ENCODE measurements at places on chromosomes 3 and 15. TPM values are rescaled to one million over a fixed set of nuclear protein-coding genes. Genes with fewer than 3 reads are reported as not detected.

Gene CHCHD4
- total RNA-seq: 16.5 TPM

Gene LINGO1
- not detected for total RNA-seq

DNA sequence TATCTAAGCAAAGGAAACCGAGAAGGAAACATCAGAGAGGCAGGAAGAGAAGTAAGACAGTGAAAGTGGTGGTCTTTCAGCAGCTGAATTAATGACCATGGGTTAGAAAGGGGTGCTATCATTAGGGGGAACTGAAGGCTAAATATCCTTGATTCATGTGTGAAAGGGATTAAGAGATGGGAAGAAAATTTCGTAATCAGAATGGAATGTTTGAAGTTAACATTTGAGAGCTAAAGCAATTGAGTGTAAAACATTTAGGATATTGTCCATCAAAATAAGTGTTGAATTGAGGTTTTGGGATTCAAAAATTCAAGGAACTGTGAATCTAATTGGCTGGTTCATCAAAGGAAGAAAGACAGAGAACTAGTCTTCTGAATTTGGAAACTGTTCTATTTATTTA, 4.1 kb upstream of the ECT2 start:
- DNase-seq: no peak

Gene MST1
- 4.3 TPM for total RNA-seq

GRCh38 chr15:29825227-29825626, 3.0 kb upstream of the TJP1 start:
- DNase-seq: no peak

DNA sequence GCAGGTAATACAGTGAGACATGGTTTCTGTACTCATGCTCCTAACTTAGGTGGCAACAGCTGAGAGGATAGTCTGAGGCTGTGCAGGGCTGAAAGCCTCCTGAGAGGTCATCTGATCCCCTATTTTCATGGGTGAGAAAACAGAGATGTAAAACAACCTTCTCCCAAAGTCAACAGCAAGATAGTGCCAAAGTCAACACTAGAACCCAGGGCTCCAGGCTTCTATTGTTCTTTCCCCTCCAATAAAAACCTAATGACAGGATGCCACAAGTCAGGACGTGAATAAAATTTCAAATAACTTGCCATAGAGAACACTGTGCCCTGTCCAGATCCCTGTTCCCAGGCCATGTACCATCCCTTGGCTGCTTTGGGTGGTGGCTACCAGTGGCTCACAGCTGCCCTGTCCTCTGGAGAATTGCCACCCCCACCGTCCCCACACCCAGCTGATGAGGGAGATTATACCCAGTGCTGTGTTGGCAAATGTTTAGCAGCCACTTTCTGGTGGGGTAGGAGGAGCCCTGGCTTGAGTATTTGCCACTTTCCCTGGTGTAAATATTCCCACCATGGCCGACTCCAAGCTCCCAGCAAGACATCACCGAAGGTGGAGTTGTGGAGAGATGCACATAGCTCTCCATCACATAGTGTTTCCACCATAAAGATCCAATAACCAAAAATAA, 54.8 kb downstream of the SRGAP3 start:
- DNase-seq: no peak

Gene PEX11A
- total RNA-seq: 3.5 TPM

- no peak for DNase-seq
Measured at GRCh38 chr15:63605816-63606215, 8.6 kb downstream of the FBXL22 start.

Gene GALNT15
- not detected for total RNA-seq

DNA sequence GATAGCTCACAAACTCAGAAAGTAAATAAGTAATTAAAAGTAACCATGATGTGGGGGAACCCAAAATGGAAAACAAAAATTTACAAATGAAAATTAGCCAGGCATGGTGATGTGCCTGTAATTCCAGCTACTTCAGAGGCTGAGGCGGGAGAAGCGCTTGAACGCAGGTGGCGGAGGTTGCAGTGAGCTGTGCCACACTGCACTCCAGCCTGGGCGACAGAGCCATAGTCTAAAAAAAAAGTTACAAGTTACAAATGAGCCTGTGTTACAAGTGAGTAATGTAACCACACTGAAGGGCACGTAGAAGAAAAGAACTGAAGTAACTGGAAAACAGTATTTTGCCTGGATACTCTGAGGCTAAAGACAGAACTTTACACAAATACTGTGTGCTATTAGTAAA, 11.3 kb downstream of the EXOSC7 start:
- no peak for DNase-seq

- no peak for DNase-seq
Measured at GRCh38 chr3:71476950-71477349, 106.6 kb downstream of the FOXP1 start.

- no peak for DNase-seq
Measured at GRCh38 chr3:50396502-50396901, 37.2 kb upstream of the TMEM115 start.

DNA sequence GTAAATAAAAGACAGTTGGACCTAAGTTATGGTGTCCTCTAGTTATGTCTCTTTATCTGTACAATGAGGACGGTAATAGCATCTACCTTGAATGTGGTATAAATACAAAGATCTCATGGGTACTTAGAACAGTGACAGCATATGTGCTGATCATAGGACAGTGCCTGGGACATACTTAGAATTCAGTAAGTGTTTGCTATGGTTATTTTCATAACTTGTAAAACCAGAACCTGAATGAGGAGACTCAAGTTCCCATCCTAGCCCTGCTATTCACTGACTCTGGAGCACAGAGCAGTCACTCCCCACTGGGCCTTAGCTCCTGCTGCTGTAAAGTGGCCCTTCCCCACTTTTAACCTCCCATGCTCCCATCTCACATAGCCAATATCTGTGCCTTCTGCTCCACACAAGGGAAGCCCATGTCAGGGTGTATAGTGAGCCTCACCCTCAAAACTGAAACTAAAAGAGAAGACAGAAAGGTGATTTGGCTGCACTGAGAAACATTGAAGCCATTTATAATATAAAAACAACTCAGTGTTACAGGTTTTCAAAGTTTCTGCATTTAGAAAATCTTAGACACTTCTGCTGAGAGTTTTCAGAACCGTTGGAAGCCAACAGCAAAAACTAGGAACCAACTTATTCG, 225.4 kb upstream of the UBE2E2 start:
- DNase-seq: no peak

DNA sequence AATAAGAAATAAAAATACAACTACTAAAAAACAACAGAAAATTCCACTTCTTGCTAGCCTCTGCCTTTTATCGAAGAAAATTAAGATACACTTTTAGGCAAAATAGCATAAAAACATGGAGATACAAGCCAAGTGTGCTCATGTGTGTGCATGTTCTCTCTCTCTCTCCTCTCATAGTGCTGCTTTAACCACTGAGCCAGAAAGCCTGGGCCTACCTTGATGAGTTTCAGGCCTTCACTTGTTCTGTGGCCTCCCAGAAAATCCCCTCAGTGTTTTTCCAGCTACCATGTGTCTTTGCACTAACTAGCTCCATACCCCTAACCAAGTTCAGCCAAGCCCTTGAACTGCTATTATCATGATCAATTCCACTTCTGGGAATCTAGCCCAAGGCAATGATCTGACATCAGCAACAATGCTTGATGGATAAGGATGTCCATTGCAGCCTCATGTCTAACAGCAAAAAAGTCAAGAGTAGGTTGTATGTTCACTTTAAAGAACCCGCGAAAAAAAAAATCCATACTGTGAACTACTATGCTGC, 18.1 kb downstream of the CYP11A1 start:
- DNase-seq: no peak

Gene ZNF502
- total RNA-seq: 2.2 TPM

- no peak for DNase-seq
Measured at GRCh38 chr3:28994161-28994905, 286.5 kb upstream of the RBMS3 start.

GRCh38 chr15:34493001-34493400, 55.4 kb upstream of the GOLGA8A start:
- no peak for DNase-seq

DNA sequence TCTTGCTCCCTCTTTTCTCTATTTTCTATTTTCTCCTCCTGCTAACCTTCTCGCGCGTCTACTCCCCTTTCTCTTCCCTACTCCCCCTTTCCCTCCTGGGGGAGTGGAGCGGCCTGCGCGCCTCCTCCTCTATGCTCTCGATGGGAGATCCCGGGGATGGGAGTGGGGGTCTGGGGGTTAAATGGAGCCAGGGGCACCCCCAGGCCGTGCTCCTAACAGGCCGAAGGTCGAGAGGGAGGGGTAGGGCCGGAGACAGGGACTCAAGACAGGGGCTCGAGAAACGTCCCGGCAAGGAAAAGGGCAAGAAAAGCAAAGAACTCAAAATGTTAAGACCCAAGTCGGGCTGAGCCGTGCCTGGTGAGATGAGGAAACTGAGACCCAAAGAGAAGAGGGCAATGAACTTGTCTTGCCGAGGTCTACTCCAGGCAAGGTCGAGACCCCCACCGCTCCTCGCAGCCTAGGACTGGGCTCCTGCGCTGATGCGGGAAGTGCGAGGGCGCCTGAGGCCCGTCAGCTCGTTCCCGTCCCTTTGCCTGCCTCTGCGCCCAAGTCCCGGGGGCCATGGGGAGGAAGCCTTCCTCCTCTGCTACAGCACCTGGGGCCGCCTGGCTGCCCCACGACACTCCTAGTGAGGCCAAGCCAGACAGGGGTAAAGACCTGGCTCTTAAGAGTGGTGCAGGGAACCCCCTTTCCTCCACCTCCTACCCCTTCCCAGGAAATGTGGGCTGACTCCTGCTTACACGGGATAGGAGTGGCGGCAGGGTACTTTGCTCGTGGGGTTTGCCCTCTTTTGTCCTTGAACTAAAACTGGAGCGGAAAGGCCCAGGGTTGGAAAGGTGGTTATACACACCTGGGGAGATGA, 770 bp upstream of the MEGF11 start:
- no peak for DNase-seq

Gene KIF7
- 6.1 TPM for total RNA-seq

Gene CAMP
- not detected for total RNA-seq

GRCh38 chr15:64901914-64902313, 9.8 kb upstream of the ANKDD1A start:
- no peak for DNase-seq

Gene CCDC13
- 0.65 TPM for total RNA-seq

Gene RAMAC
- total RNA-seq: 35.8 TPM

Gene SLCO2A1
- total RNA-seq: 0.75 TPM

Gene SMAD6
- total RNA-seq: 10.8 TPM

Gene ZKSCAN7
- total RNA-seq: 5.7 TPM

DNA sequence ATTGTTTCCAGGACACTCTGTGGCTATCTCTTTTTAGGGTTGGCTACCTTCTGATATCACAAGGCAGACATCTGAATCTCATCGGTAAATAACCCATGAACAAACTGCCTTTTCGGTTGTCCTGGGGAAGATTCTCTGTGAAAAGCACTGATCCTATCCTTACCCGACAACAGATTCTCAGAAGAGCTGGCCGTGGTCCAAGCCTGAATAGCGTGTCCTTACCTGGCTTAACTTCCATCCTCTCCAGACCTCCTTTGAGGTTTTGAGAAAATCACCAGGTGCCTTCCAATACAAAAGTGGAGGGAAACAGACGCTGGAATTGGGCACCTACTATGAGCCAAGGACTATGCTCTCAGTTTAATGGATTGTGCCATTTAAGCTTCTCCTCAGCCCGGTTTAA, 87.4 kb upstream of the ARHGEF3 start:
- DNase-seq: no peak

- no peak for DNase-seq
Measured at GRCh38 chr3:134423153-134423552, 48.9 kb upstream of the AMOTL2 start.

Gene CCK
- not detected for total RNA-seq

Gene PLCH1
- 3.2 TPM for total RNA-seq

DNA sequence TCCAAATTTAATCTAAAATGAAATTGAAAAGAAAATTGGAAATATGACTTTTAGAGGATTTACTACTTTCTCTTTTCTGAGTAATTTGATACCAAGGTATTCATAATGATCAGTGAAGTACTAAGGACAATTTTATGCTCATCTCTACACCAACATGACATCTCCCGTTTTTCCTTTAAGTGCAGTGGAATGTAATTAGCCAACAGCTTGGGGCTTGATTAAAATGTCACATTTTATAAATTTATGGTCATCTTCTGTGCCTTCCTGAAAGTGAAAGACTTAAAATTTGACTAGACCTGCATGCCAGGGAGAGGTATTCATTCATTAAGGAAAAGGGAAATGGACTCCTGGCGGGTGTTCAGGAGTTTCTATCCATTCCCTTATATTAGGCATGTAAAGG, 228.2 kb upstream of the CNTN3 start:
- DNase-seq: no peak

DNA sequence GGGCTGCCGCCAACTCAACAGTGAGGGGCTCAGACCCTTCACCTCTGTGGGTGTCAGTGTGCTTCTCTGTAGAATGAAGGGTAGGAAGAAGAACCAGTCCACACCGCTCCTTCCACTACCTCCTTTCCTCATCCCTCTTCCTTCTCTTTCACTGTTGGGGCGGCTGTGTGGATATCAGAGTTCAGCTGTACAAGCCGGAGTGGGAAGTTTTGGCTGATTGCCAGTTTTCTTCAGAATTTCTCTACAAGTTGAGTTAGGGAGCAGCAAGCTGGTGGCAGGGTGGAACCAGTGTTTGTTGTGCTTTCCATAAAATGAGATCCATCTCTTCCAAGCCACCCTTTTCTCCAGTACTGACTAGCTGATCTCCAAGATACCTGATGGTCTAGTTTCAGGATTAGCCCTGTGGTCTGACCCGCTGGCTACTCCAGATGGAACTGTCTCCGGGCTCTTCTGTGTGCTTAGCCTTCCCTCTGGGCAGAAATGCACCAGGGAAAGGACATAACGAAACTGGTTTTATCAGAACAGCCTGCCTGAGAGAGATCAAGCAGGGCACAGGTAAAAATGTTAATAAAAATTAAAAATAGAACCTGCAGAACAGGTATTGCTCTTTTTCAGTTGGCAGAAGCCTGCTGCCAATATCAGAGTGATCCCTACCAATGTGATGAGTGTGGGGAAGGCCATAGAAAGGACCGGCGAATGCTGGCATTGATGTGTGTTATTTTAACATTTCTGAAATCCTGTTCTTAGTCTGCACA, 169.9 kb upstream of the TSC22D2 start:
- no peak for DNase-seq

- DNase-seq: no peak
Measured at GRCh38 chr3:18830087-18830486, 318.2 kb upstream of the KCNH8 start.

GRCh38 chr3:10353661-10354360, 32.9 kb upstream of the SEC13 start:
- no peak for DNase-seq

DNA sequence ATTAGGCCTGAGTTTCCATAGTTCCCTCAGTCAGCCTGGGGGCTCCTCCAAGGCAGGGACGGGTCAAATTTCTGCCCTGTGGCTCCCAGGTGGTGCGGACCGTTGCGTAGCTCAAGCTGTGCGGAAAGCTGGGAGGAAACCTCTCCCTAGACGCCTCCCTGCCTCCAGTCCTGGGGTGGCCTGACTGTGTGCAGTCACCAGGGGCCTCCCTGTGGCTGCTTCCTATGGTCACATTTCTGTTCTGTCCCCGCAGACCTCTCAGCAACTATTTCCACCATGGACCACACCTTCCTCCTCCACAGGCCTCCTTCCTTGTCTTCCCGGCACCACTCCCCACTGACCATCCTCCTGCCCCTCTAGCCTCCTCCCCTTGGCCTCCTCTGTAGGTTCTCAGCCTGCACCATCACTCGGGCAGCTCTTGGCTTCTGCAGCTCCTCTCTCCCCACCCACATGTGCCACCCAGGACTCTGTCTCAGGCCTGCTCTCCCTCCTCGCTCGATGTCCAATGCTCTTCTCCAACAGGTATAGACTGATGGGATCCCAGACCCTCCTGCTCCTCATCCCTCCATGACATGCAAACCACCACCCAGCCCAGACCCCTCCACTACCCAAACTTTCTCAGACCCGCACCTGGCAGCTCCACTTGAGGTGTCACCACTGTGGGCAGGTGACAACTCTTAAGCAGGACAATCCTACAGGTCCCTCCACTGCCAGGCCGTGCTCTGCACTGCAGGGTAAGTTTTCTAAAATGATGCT, 26.9 kb upstream of the SEC13 start:
- DNase-seq: no peak

Gene TMC3
- total RNA-seq: not detected
